ENCODE measurements at places on chromosomes 11 and 22.

DNA sequence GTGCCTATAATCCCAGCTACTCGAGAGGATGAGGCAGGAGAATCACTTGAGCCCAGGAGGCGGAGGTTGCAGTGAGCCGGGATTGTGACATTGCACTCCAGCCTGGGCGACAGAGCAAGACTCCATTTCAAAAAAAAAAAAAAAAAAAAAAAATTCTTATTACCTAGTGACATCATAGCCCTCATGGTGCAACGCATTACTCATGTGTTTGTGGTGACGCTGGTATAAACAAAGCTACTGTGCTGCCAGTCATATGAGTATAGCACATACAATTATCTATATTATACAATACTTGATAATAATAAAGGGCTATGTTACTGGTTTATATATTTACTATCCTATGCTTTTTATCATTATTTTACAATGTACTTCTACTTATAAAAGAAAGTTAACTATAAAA, 41.2 kb downstream of the OR2AT4 start:
- DNase-seq = no peak

- no peak for DNase-seq
Observed at GRCh38 chr11:99589771-99590170, 569.0 kb downstream of the CNTN5 start.

DNA sequence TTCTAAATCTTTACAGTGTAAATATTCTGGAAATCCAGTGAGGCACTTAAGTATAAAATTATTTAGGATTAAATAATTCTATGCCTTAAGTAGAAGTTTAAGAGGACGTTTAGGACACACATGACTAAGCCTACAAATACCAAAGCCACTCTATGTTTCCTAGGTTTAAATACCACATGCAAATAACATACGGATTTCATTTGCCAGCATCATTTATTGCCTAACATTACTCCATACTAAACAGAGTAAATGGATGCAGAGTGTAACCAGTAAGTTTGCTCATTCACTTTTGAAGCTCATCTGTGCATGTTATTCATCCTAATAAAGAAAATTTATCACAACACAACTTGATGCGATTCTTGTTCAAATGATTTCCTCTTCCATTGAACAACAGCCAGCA, 4.1 kb downstream of the BDNF start:
- DNase-seq = no peak

- DNase-seq = no peak
Observed at GRCh38 chr22:37329238-37330140, 47.2 kb downstream of the CYTH4 start.

DNA sequence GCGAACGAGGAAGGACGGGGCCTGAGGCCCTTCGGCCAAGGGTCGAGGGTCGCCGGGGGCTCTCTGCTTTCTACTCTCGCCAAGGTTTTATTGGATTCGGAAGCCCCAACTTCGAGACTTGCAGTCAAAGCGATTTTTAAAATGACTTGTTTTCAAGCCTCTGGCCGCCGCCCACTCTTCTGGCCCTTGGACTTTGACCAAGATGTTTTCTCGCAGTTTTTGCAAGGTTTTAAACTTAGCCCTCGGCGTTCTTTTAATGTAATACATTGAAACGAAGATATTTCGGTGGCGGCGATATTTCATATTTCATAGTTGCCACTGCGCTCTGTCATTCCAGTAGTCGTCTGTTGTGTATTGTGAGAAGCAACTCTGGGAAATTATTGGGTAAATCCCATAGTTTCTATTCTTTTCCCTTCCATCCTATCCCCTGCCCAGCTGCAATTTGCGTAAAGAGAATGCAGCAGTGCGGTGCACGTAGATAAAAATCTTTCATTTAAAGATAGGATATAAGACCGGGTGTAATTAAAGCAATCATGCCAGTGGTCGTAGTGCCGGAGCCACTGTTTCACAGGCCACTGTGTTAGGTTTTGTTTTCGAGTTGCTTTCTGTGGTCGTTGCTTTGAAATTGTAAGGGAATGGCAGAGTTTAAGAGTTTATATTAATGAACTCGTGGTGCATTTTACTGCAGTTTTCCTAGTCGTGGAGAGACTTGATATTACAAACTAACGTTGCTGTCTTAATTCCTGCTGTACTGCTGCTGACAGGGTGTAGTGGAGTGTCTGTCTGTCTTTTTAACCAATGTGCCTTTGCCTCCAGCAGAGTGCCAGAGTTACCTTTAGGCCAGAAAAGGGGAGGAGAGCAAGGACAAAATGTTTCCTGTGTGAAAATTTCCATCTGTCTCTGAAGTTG, 702 bp downstream of the BIRC2 start:
- DNase-seq = peak; percentile 50

- no peak for DNase-seq
Observed at GRCh38 chr11:33802194-33802950, 28.1 kb upstream of the FBXO3 start.
